ENCODE measurements at places on chromosomes 6 and 20.

DNA sequence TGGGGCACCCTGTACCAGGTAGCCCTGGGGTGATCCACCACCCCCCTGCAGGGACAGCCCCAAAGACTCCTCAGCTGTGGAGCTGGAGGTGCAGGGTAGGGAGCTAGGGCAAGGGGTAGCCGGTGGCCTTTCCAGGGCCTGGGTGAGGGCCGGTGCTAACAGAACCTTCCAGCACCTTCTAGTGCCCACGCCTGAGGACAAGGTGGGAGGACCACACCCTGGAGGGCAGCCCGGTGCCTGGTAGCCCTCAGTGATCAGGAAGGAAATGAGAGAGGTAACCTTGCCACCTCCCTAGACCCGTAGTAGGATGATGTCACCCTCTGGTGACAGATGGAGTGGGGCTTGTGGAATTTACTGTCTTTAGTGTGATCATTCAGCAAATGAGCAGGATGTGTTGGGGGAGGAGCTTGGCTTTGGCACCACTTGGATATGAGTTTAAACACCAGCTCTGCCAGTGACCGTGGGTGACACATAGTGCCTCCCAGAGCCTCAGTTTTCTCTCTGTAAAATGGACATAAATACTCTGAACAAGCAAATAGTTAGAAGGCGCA, 187.7 kb downstream of the NFATC2 start:
- DNase-seq = no peak

- DNase-seq = no peak
These were observed 1035.3 kb upstream of the GJE1 start for GRCh38 chr6:141097471-141097870.

DNA sequence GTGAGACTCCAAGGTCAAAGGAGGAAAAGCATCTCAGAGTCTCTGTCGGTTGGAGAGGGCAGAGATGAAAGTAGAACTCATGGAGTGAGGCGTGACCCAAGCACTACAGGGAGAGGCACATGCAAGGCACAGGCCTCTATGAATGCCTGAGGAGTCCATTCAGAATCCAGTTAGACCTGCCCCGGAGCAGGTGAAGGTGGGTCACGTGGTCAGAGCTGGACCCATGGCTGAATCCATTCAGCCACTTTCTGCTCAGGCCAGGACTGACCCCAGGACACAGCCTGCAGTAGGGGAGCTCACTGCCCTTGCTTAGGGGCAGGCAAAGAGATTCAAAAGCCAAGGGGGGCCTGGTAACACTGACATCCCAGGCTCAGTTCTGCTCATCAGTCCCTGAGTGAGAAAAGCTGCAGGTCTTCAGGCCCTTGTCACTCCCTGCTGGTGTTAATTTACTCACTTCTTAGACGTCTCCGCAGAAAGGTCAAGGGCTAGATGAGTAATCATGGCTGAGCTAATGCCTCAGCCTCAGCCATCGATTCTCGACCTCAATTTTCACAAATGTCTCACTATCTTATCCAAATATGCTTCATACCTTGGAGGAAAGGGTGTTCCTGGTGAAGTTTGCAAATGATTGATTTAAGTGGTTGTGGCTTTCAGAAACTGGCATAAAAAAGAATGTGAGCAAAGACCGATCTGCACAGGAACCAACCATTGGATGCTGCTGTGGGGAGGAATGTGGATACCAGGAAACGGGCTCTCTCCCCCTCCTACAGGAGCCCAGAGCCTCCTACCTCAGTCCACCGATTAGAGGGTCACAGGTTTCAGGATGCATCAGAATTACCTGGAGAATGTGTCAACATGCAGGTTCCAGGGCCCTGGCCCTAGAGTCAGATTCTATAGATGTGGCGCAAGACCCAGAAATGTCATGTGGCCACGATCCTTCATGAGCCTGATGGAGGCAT, 584.4 kb downstream of the PTPRT start:
- no peak for DNase-seq

GRCh38 chr20:4813863-4814695, 92.4 kb downstream of the PRND start:
- DNase-seq = peak; percentile 67

DNA sequence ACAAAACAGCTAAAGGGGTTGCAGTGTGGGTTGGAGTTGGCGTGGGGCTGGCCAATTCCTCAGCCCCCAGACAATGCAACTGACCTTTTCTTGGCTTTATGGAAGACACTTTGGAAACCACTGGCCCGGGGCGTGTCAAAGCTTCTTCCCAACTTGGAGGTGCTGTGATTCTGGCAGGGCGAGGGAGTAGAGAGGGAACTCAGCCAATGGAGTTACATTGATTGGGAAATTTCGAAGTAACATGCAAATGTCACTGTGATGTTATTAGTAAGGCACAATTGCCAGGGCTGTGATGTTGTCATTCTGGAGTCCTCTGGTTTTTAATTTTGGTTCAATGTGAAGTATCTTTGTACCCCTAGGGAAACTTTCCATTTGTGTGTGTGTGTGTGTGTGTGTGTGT, 41.5 kb upstream of the EPB41L1 start:
- DNase-seq = no peak

GRCh38 chr6:81847866-81848265, 95.4 kb upstream of the TENT5A start:
- DNase-seq = no peak

DNA sequence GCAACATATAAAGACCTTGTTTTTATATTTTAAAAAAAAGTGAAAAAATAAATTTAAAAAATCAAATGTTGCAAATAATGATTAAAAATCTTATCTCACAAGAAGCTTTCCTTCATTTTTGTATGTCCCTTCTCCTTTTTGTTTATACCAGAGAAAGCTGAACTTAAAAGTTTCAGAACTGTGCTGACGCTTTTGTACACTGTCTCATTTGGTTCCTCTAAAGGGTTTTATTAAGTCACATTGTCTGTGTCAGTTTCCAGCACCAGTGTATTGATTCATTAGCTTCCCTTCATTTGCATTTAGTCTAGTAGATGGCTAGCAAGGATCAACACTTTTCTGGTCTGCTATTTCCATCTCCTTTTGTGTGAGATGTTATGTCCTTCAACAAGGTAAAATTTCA, 6.7 kb downstream of the PCED1A start:
- no peak for DNase-seq

Measured in T-helper 22 cell (primary cell).